ENCODE measurements at places on chromosomes 3 and 15.

DNA sequence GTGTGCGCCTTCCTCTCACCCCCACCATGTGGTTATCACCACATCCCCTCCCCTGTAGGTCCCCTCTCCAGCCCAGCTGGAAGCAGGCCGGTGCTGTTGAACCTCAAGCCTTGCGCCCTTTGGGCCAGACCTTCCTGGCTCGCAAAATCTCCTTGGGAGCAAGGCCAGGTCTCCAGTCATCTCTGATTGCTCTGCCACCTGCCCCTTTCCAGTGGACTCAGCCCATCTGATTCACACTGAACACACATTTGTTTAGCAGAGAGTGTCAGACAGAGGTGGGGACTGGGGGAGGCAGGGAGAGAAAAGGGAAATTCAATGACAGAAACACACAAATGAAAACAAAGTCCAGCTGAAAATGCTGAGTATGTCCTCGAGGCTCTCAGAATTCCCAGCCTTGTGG lies 119.4 kb downstream of the TPRA1 start:
- DNase-seq, result no peak

DNA sequence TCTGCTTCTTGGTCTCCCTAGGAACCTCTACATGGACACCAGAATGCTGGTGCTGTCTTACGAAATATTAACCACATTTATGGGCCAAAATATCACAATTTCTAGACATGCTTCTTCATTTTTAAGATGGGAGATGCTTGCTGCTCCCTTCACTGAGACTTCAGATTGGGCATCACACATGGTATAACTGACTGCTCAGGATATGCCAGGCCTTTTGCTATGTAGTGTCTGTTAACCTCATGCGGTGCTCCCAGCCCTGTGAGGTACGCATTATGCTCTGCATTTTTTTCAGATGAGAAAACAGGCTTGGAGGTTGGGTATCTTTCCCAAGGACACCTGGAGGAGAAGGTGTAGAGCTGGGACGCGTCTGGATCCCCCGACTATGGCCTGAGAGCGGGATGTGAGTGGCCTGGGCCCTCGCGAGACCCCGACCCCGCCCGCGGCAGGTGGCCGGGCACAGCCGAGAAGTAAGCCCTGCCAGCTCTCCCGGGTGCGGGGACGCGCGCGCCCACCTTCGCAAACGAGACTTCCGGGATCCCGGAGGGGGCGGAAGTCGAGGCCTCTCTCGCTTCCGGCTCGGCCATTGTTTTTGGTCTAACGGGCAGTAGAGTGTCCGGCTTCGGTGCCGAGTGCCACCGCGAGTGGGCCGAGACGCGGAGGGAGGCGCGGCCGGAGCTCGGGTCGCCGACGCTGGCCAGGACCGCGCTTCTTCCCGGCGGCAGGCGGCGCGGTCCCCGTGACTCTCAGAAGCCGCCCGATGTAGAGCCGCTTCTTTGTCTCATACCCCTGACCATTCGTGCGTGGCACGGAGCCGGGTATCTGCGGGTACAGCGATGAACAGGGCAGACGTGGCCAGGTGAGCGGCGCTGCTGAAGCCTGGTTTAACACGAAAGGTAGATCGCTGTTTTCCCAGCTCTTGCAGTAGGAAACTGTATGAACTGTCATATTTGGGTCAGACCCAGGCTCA lies at the start of gene ZKSCAN7:
Gene ZKSCAN7 (plus strand): TSS at position 568 of the 967 bp plus-strand sequence. CDS start 1,855 bp downstream, outside the sequence.
- peak; percentile 81 for DNase-seq

DNA sequence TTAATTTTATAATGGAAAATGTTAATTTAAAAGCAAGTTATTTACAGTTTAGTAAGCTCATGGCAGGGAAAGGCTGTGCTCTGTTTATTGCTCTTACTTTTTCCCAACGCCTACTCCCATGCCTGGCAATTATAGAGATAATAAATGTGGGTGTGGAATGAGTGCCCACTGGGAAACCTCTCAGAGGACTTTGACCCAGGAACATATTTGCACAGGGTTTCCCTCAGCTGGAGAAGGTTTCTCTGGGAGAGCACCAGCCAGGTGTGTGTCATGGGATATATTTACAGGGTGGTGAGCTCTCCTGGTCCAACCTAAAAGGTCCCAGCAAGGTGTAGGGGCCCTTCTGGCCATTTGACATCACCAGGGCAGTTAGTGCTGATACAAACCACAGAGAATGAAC lies 27.9 kb downstream of the ZNF710 start:
- DNase-seq, result no peak

- no peak for DNase-seq
Measured at GRCh38 chr15:49248291-49248690, 78.2 kb downstream of the GALK2 start.

- no peak for DNase-seq
Measured at GRCh38 chr15:35062738-35063099, 22.4 kb downstream of the NANOGP8 start.

- no peak for DNase-seq
Measured at GRCh38 chr3:22265403-22265802, 514.4 kb upstream of the ZNF385D start.

GRCh38 chr15:57298204-57298603 lies 78.1 kb upstream of the CGNL1 start:
- no peak for DNase-seq

DNA sequence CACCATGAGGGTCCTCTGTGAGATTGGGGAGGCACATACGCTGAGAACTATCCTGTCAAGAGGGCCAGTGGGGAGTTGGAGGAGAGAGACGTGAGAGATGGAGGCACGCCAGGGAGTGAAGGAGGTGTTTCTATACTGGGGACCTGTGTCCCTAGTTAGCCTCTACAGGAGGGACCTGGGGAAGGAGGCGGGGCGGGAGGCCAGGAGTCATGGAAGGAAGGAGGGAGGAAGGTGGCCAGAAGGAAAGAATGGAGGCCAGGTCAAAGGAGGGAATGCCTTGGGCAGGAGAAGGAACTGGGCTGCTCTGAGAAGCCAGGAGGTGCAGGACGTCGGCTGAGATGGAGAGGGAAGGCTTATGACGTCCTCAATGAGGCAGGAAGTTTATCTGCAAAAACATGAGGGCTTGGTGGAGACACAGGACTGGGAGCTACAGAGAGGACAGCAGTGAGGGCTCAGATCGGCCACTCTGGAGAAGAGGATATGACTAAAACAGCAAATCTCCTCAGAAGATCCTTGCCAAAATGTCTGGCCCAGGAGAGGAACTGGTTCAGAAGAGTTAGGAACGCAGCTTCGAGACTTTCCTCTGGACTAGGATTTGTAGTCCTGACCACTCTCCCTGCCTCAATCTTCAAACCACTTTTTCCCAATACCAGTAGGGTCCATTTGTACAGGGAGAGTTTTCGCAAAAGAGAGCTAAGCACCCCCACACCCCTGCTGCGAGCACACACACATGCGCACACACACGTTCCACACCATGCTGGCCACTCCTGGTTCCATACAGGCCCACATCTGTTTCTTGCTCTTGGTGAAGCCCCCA lies 59.9 kb downstream of the ADCY5 start:
- no peak for DNase-seq

- DNase-seq, result peak; percentile 86
Measured at GRCh38 chr3:66971891-66972551, 26.1 kb upstream of the KBTBD8 start.

DNA sequence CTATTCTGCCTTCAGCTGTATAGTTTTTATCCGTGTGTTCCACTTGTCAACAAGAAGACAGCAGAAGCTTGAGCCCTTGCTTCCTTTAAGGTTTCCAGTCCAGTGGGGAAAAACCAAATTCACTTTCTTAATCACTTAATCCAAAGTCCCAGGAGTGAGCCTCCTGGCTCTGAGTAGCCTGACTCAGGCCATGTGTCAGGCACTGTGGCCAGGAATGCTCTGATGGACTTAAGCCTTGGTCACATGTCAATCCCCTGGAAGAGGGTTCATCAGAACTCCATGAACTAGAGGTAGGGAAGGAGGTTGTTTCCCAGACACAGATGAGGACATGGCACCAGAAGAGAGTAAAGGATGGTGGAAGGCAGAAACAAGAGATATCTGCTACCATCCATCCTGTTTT lies 8.8 kb downstream of the VIPR1 start:
- no peak for DNase-seq

GRCh38 chr3:70770650-70771049 lies 458.2 kb upstream of the MDFIC2 start:
- DNase-seq, result no peak

DNA sequence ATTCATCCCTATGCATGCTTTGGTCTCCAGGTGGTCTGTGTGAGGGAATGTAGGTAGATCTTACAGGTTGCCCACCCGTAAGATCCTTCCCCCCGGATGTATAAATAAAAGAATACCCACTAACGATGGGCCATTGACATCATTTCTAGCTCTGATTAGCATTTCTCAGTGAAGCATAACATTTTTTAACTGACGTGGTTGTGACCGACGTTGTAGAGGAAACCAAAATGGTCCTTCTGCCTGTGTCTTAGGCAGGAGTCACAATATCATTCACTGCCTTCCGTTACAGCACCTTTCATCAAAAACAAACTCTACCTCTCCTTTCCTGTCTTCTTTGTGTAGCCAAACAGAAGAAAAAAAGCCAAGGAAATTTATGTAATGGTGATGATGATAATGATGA lies 27.3 kb upstream of the UMPS start:
- no peak for DNase-seq

GRCh38 chr3:194244167-194244566 lies 107.0 kb downstream of the CPN2 start:
- DNase-seq, result no peak

DNA sequence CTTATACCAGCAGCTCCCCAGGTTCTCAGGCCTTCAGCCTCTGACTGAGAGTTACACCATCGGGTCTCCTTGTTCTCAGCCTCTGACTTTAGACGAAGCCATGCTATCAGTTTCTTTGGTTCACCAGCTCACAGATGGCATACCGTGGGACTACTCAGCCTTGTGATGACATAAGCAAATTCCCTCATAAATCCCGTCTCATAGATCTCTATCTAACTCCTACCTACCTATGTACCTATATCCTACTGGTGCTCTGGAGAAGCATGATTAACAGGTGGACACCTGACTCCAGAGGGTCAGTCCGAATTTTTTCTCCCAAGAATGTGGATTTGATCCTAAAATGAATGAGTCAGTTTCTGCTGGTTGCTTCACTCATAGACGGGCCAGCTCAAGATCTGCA lies 59.1 kb upstream of the CDV3 start:
- DNase-seq, result no peak

All from right hindlimb (tissue), 1 donor.